Activated CD8-positive, alpha-beta T cell treated with anti-CD3 and anti-CD28 coated beads for 36 hours (primary cell): ENCODE measurements at places on chromosomes 12 and 14. TPM values are rescaled to one million over a fixed set of nuclear protein-coding genes. Genes with fewer than 3 reads are reported as not detected.

CYP46A1 gene
- total RNA-seq: 0.20 TPM

LTBP2 gene
- 0.05 TPM for total RNA-seq

WNT1 gene
- not detected for total RNA-seq

RPL41 gene
- 5,401 TPM for total RNA-seq

GUCY2C gene
- not detected for total RNA-seq

CSRNP2 gene
- total RNA-seq: 9.2 TPM

DPPA3 gene
- total RNA-seq: not detected

PPP1R36 gene
- 0.29 TPM for total RNA-seq

CHST11 gene
- total RNA-seq: 33.9 TPM

KDM2B gene
- total RNA-seq: 61.0 TPM

RD3L gene
- not detected for total RNA-seq

TBC1D30 gene
- total RNA-seq: 0.40 TPM

CD163 gene
- not detected for total RNA-seq

KLHDC1 gene
- 1.2 TPM for total RNA-seq

NKX2-8 gene
- total RNA-seq: not detected

- no peak for DNase-seq
Observed at GRCh38 chr12:104694161-104694560, 237.4 kb downstream of the CHST11 start.

DNA sequence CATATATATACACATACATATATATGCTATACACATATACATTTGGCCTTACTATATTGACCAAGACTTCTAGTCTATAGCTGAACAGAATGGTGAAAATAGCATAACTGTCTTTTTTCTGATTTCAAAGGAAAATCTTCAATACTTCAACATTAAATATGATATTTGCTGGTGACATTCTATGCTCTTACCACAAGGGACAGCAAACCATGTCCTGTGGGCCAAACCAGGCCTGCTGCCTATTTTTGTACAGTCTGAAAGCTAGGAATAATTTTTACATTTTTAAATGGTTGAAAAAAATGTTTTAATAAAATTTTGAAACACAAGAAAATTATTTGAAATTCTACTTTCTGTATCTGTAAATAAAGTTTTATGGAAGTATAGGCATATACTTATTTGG lies 63.6 kb downstream of the EML5 start:
- DNase-seq: no peak

GRCh38 chr12:64800640-64801039 lies 23.8 kb upstream of the TBC1D30 start:
- no peak for DNase-seq

DNA sequence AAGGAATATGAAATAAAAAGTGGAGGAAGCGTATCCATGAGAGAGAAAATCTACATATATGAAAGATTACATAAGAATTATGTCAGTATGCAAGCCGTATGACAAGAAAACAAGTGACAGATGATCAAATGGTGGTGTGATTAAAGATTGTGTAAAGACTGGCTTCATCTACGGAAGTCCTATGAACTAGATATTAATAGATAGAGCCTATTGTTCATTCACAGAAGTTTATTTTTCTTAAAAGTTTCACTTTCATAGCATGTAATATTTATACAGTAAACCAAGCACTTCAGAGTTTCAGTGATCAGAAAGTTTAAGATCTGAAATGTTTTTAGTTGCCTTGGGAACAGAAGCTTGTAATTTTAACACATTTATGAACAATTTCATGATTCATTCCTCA lies 84.5 kb downstream of the VRK1 start:
- DNase-seq: no peak

- DNase-seq: no peak
Observed at GRCh38 chr12:87809916-87810315, 219.3 kb downstream of the C12orf50 start.

GRCh38 chr12:14313379-14314138 lies 51.9 kb upstream of the ATF7IP start:
- no peak for DNase-seq

DNA sequence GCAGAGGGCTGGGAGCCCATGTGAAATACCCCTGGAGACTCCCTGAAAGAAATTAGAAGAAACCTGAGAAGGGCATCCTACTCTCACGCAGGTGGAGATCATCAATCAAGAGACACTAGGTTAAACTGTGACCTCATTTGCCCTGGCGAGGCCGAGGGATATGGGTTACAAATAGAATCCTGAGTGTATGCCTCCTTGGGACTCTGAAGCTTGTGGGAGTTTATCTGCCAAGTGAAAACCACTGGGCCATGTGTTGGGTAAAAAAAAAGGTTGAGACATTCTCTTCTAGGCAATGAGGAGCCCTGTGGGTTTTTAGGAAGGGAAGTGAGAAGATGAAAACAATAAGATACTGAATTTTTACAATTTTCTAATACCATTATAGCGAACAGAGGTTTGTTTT lies 160.7 kb upstream of the ARID2 start:
- DNase-seq: no peak

- DNase-seq: no peak
Observed at GRCh38 chr12:90836689-90837088, 118.3 kb downstream of the CCER1 start.

GRCh38 chr12:50923361-50924130 lies 28.8 kb upstream of the HIGD1C start:
- DNase-seq: no peak

DNA sequence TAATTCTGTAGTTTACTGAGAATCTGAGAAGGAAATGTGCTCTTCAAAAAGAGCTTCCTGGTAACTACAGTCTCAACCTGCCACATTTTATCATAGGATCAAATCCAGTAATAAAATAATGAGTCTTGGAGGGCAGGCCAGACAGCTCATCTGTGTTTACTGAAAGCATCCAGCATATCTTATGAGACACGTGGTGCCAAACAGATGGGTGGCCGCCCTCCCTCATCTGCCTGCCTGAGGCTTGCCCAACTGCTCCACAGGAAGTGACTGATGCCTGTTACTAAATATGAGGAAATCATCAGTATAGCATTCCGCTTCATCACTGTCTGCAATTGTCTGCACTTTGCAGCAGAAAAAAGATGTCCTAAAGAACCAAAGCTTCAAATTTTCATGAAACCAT lies 13.5 kb downstream of the DHRS7 start:
- peak; percentile 86 for DNase-seq

- no peak for DNase-seq
Observed at GRCh38 chr12:116201908-116202307, 75.6 kb downstream of the MED13L start.

- DNase-seq: no peak
Observed at GRCh38 chr12:2775431-2775830, 19.3 kb upstream of the FKBP4 start.

DNA sequence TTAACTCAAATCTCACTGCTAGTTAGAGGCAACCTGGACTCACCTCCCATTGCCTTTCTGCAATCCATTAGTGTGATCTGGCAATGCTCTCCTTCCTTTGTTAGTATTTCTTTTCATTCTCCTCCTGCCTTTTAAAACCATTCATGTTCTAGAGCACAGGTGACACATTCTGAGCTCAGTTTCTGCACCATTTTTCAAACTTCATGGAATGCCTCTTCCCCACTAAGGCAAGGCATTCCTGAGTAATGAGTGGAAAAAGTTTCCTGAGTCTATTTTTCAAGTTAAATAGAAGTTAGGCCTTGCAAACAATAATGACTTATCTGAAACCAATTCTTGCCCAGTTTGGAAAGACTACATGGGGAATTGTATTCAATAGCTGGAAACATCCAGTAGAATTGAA lies 1001.8 kb downstream of the BCL11B start:
- DNase-seq: no peak

DNA sequence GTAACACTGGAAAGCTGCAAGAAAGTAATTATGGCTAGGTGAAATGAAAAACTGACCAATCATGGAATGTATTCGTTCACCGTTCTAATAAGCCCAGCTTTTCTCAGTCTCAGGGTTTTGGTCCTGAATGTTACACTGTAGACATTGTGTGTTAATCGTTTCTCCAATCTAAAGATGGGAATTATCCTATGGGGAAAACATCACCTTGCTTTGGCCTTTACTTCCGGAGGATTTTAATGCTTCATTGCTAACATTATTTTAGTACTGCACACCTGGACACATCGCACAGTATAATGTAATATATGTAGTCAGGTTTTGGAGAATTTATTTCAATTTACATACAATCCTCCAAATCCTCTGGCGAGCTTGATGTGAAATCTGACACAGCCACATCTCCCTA lies 1.2 kb upstream of the TRHDE start:
- no peak for DNase-seq

DNA sequence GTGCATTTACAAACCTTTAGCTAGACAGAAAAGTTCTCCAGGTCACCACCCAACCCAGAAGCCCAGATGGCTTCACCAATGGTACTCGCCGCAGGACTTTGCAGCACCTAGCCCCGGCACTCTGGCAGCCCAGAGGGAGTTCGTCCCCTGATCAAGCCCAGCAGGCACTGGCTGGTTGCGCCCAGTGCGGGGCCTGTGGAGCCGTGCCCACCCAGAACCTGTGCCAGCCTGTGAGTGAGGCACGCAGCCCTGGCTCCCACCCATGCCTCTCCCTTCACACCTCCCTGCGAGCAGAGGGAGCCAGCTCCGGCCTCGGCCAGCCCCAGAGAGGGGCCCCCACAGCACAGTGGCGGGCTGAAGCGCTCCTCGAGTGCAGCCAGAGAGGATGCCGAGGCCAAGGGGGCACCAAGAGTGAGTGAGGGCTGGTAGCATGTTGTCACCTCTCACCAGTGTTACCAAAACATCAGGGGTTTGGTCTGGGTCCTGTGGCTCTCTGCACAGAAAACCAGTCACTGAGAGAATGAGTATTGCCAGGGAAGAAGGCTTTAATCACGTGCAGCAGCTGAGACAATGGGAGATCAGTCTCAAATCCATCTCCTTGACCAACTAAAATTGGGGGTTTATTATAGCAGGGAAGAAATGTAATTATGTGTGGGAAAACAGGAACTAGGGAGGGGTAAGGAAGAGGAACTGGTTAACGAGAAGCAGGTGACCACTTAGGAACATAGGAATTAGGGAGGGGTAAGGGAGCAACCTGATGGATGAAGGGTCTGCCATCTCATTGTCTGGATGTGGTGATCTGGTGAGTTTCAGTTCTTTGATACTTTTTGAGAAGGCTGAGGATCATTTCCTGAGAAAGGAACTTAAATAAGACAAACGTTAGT lies 151.3 kb downstream of the NUBPL start:
- no peak for DNase-seq

DNA sequence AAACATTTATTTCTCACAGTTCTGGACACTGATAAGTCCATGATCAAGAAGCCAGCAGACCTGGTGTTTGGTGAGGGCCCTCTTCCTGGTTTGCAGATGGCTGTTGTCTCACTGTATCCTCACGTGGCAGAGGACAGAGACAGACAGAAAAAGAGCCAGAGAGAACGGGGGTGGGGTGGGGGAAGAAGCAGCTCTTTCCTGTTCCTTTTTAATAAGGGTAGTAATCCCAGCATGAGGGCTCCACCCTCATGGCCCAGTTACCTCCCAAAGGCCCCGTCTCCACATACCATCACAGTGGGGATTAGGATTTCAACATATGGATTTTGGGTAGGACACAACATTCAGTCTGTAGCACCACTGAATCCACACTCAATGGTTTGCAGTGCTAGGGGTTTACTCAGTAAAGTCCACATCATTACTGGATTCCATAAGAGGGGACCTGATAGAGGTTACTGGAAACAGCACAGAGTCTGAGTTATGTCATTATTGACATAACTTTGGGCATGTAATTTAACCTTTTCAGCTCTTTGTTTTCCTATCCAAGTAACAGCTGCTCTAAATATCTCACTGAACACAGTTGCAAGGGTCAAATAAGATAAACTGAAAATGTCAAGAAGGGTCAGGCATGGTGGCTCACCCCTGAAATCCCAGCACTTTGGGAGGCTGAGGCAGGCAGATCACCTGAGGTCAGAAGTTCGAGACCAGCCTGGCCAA lies 53.2 kb downstream of the RPAP3 start:
- DNase-seq: no peak

GRCh38 chr14:68842298-68842697 lies 49.4 kb upstream of the ZFP36L1 start:
- DNase-seq: no peak

- DNase-seq: no peak
Observed at GRCh38 chr14:100606687-100607610, 19.7 kb upstream of the BEGAIN start.

DNA sequence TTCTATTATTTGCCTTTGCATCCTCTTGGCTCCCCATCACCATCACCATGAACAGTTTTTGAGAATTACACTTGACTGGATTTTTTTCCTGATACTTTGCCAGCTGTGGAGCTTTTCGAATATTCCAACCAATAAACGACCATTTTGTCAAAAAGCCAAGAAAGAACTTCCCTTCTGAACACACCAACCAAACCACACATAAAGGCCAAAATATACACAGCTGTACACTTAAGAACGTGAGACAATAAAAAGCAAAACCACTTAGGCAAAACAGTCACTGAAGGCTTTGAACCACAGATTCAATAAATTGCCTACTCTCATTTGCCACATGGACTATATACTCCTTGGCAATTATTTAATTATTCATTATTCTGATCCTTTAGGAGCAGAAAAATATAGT lies 1.1 kb downstream of the C14orf93 start:
- no peak for DNase-seq

DNA sequence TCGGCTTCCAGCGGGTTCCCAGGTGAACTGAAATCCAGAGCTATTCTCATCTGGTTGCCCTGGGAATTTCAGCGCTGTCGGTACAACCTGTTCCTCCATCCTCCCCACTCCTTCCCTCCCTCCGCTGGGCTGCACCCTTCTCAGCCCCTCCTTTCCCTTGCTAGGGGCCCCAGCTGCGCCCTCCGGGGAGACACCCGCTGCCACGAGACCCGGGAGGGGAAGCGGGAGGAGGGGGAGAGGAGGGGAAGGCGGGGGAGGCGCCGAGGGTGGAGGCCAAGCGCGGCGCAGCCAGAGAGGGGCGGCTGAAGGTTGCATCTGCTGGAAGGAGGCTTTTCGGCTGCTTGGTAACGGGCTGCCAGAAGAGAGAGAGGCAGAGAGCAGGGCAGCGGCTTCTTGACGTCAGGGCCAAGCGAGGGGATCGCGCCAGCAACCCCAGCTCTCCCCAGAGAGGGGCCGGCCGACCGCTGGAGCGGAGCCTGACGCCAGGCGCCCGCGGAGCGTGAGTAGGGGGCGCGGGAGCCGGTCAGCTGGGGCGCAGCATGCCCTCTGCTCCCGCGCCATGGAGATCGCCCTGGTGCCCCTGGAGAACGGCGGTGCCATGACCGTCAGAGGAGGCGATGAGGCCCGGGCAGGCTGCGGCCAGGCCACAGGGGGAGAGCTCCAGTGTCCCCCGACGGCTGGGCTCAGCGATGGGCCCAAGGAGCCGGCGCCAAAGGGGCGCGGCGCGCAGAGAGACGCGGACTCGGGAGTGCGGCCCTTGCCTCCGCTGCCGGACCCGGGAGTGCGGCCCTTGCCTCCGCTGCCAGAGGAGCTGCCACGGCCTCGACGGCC lies at the start of gene KCNA5:
TSS of gene KCNA5 (plus strand) at position 291 of the 831 bp plus-strand sequence. CDS start at position 560, 269 bp downstream.
- no peak for DNase-seq

GRCh38 chr14:90698379-90698869 lies 117.8 kb downstream of the TTC7B start:
- no peak for DNase-seq

DNA sequence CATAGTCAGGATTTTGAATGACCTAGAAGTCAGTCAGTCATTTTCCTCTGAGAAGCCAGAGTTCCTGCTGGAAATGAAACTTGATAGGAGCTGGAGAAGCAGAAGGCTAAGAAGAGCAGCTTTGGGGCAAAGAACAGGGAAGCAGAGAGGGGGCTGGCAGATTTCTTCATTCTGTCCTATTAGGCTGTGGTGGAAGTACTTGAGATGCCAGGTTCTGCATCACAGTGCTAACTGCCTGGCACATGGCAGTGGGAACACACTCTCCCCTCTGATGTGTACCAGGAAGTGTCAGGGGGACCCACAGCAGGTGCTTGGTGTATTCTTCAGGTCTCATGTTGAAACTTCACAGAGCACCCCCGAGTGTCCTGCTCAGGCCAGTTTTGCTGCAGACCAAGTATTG lies 61.0 kb downstream of the SUSD6 start:
- DNase-seq: no peak
